ENCODE measurements at places on chromosomes 11 and 22. TPM values are rescaled to one million over a fixed set of nuclear protein-coding genes. Genes with fewer than 3 reads are reported as not detected.

SORL1 gene
- total RNA-seq: 78.1 TPM

DNA sequence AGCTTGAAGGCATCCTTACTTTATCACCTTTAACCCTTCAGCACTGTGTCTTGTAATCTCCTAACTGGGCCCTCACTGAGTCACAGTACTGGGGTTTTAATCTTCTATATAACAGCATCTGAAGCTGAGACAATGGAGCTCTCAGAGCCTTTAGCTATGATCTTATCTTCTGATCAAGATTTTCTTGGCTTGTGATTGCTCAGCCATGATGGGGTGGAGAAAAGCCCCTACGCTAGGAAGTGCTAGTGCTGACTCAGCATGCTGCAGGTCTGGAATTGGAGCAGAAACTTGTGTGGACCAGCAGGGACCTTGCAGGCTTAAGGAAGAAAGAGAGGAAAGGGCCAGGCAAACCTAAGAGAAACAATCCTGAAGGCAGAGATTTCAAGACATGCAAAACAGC lies 71.7 kb upstream of the EED start:
- DNase-seq: no peak
- H3K27me3 ChIP-seq: no peaks in the 10 kb centered on the region
- H3K27ac ChIP-seq: no peak overlapping the region
- H3K36me3 ChIP-seq: no peaks in the 10 kb centered on the region

DDX25 gene
- 20.5 TPM for total RNA-seq

GRCh38 chr11:66767666-66768065 lies 38.6 kb upstream of the SPTBN2 start:
- no peaks in the 10 kb centered on the region for H3K4me1 ChIP-seq
- no peaks in the 10 kb centered on the region for H3K36me3 ChIP-seq
- no peak for DNase-seq
- no peak overlapping the region for H3K4me3 ChIP-seq
- H3K27me3 ChIP-seq: no peaks in the 10 kb centered on the region
- H3K27ac ChIP-seq: peak overlapping the region; percentile 37

- H3K36me3 ChIP-seq: peaks cover 8% of the 10 kb centered on the region
- no peak for DNase-seq
- H3K4me1 ChIP-seq: no peaks in the 10 kb centered on the region
Measured at GRCh38 chr11:77104727-77105126, 2.1 kb downstream of the OMP start.

DNA sequence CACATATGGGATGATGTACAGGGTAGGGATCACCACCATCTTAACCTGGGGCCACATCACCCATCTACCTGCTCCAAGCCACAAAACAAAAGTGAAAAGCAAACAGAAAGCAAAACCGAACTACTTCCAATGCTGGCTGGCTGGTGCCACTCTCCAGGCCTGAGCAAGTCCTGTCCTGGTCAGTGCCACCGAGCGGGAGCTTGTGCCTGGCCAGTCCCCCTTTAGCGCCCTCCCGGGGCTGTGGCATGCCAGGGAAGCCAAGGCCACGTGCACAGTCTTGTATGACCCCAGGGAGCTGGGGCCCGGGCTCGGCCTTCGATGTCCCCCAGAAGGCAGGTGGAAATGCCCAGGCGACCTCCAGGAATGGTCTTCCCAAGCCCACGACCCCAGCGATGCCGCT lies 17.9 kb upstream of the NAP1L4 start:
- H3K36me3 ChIP-seq: peaks cover 43% of the 10 kb centered on the region
- H3K4me3 ChIP-seq: no peak overlapping the region
- H3K27ac ChIP-seq: no peak overlapping the region
- no peaks in the 10 kb centered on the region for H3K27me3 ChIP-seq
- H3K4me1 ChIP-seq: no peaks in the 10 kb centered on the region

RASSF7 gene
- total RNA-seq: 39.7 TPM

- no peak overlapping the region for H3K27ac ChIP-seq
- no peaks in the 10 kb centered on the region for H3K27me3 ChIP-seq
- H3K4me1 ChIP-seq: peaks cover 77% of the 10 kb centered on the region
- H3K36me3 ChIP-seq: peaks cover 36% of the 10 kb centered on the region
Measured at GRCh38 chr11:76789443-76789719, 6.2 kb downstream of the TSKU start.

DNA sequence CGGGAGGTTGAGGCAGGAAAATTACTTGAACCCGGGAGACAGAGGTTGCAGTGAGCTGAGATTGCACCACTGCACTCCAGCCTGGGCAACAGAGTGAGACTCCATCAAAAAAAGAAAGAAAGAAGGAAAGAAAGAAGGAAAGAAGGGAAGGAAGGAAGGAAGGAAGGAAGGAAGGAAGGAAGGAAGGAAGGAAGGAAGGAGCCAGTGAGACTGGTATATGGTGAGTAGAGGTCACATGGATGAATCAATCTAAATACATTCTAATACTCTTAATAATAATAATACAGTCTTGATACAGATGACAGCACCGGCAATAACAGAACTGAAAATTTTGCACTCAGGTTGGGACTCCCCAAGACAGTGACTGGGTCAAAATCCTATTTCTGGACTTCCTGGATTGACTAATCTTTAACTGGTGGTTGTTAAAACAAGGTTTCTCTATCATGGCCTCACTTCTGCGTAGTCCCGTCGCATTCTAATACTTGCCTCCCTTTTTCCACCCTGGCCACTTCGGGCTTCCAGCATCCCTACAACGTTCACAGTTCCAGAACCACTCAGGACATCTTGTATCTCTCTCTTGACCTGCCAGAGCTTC lies 53.5 kb upstream of the EIF3M start:
- H3K4me3 ChIP-seq: no peak overlapping the region
- no peak for DNase-seq
- no peak overlapping the region for H3K27ac ChIP-seq
- H3K27me3 ChIP-seq: no peaks in the 10 kb centered on the region

- no peaks in the 10 kb centered on the region for H3K4me1 ChIP-seq
- no peak overlapping the region for H3K27ac ChIP-seq
- H3K4me3 ChIP-seq: no peak overlapping the region
Measured at GRCh38 chr11:12386745-12387144, 9.4 kb downstream of the PARVA start.

SHANK2 gene
- total RNA-seq: 64.8 TPM

- H3K4me3 ChIP-seq: no peak overlapping the region
- H3K36me3 ChIP-seq: no peaks in the 10 kb centered on the region
- H3K27me3 ChIP-seq: no peaks in the 10 kb centered on the region
Measured at GRCh38 chr11:16326679-16327297, 29.6 kb downstream of the SOX6 start.

GRCh38 chr11:15955595-15955994 lies 400.8 kb downstream of the SOX6 start:
- no peak for DNase-seq
- H3K4me3 ChIP-seq: no peak overlapping the region
- H3K36me3 ChIP-seq: no peaks in the 10 kb centered on the region
- H3K27me3 ChIP-seq: no peaks in the 10 kb centered on the region
- no peak overlapping the region for H3K27ac ChIP-seq

DNA sequence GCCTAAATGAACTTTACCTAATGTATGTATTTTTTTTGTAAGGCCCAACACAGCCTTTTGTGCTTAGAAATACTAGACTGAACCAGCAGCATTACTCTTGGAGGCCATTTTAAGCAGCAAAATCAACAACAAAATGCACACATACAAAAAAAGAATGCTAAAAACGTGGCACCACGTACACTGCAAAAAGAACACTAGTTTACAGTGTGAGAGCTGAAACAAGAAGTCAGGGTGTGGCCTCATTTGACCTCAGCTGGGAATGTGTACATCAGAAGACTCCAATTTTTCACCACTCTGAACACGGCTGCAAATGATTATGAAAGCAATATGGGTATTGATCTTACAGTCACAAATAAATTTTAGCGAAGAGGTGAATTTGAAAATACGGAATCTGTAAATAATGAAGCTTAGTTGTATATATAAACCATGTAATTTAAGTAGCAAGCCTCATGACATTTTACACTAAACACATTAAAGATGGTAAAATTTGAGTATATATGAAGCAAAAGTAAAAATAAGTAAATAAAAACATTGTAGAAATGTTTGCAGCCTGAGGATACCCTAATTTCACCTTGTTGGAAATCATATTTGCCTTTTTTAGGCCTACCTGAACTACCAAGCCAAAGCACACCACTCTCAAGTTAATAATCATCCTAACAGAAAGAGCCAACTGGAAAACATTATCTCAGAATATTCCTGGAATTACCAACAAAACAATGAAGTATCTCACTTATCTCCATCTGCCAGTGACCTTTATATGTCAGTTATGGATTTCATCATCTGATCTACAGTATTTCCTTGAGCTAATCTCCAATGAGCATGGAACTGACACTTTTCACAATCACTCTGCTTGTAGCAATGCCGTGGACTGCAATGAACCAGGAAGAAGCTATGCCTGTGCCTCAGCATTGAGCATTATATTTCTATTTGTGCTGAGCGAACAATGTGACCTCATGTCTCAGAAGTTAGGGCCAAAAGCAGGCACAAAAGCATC lies 319.5 kb upstream of the FAT3 start:
- no peaks in the 10 kb centered on the region for H3K36me3 ChIP-seq
- H3K27me3 ChIP-seq: no peaks in the 10 kb centered on the region
- H3K4me1 ChIP-seq: peaks cover 6% of the 10 kb centered on the region
- H3K4me3 ChIP-seq: no peak overlapping the region

DNA sequence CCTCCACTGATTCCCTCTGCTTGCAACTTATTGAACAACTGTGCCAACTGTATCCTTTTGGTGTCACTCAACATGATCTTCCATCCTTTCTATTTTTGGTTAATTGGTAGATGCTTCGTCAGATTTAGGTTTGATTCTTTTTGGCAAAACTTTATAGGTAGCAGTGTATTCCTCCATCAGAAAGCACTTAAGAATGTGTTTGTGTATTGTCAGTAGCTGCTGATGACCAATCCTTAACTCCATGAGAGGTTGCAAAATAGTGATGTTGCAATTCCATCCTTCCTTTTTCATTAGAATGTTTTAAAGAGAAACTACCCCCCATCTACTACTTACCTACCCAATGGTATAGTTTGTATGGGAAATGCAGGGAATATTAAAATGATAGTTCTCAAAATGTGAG lies 22.1 kb downstream of the FAM76B start:
- peaks cover 11% of the 10 kb centered on the region for H3K36me3 ChIP-seq
- H3K4me3 ChIP-seq: no peak overlapping the region

GLYATL2 gene
- total RNA-seq: 0.20 TPM

PLAAT5 gene
- total RNA-seq: 23.0 TPM

VWCE gene
- 13.8 TPM for total RNA-seq

DNA sequence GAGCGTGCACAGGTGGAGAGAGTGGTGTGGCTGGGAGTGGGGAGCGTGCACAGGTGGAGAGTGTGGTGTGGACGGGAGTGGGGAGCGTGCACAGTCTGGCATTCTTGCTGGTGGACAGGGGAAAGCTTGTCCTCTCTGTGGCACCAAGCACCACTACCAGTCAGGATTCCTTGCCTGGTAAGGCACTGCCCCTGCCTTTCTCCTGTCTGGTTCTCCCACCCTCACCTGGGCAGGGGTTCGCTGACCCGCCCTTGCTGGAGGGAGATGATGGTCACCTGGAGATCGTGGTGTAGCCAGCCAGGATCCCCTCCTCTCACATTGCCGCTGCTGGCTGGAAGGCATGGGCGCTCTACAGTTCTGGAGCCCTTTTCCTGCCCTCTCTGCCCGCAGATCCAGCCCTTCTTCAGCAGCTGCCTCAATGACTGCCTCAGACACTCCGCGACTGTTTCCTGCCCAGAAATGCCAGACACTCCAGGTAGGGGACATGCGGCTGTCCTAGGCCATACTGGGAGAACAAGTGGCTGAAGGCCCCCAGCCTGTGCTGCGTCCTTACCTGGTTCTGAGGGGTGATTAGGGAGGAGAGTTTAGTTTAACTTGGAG lies 16.7 kb downstream of the TMEM121B start:
- no peaks in the 10 kb centered on the region for H3K27me3 ChIP-seq
- no peaks in the 10 kb centered on the region for H3K4me1 ChIP-seq
- H3K4me3 ChIP-seq: no peak overlapping the region
- peaks cover 14% of the 10 kb centered on the region for H3K36me3 ChIP-seq
- H3K27ac ChIP-seq: no peak overlapping the region

DNA sequence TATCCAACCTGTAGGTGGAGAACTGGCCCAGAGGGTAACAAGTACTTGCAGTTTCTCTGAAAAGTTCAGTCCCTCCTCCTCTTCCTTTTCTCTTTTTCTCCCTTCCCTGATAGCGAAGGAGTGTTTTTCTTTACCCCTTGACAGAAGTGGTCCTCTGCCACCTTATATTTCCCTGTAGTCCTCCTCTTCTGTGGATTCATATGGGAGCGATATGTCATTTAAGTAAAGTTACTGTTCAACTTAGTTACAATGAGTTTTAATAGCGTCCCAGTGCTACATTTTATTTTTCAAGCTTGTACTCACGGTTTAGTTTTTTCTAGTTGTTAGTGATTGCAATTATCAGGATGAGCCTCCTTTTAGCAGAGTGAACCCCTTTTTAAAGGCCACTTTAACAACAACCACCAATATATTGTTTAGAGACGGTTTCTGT lies 1.4 kb downstream of the PCF11 start:
- no peaks in the 10 kb centered on the region for H3K27me3 ChIP-seq
- peak overlapping the region; percentile 99 for H3K4me3 ChIP-seq
- DNase-seq: no peak
- H3K4me1 ChIP-seq: peaks cover 29% of the 10 kb centered on the region

DNA sequence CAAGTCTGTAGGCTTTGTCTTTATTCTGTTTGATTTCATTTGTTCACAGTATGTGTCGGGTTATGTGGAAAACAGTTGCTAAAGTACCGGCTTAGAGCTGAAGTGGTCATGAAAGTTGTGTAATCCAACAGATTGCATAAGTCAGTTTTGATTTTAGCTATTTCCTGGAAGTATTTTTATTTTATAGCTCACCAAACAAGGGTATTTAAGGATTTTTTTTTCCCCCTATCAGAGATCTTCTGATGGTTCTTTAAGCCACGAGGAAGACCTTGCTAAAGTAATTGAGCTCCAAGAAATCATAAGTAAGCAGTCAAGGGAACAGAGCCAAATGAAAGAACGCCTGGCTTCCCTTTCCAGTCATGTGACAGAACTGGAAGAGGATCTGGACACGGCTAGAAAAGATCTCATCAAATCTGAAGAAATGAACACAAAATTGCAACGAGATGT lies 55.9 kb downstream of the PPFIA1 start:
- peaks cover 67% of the 10 kb centered on the region for H3K36me3 ChIP-seq
- no peaks in the 10 kb centered on the region for H3K27me3 ChIP-seq
- H3K4me3 ChIP-seq: no peak overlapping the region
- no peak overlapping the region for H3K27ac ChIP-seq
- DNase-seq: no peak

MYRF gene
- total RNA-seq: 5.2 TPM

ST3GAL4 gene
- total RNA-seq: 12.8 TPM

GRCh38 chr11:64181506-64182411 lies 4.2 kb upstream of the STIP1 start:
- no peaks in the 10 kb centered on the region for H3K27me3 ChIP-seq
- peaks cover 22% of the 10 kb centered on the region for H3K36me3 ChIP-seq
- DNase-seq: peak; percentile 70
- peak overlapping the region; percentile 84 for H3K27ac ChIP-seq
- peak overlapping the region; percentile 36 for H3K4me3 ChIP-seq
- H3K4me1 ChIP-seq: peaks cover 34% of the 10 kb centered on the region

SAA2 gene
- total RNA-seq: 4.1 TPM

GRCh38 chr11:74280494-74280893 lies 30.9 kb downstream of the P4HA3 start:
- no peak overlapping the region for H3K27ac ChIP-seq
- H3K4me1 ChIP-seq: no peaks in the 10 kb centered on the region
- no peaks in the 10 kb centered on the region for H3K27me3 ChIP-seq
- no peak for DNase-seq
- H3K36me3 ChIP-seq: no peaks in the 10 kb centered on the region

Measured in WTC11 (cell line).